ENCODE measurements at places on chromosomes 5 and 9. TPM values are rescaled to one million over a fixed set of nuclear protein-coding genes. Genes with fewer than 3 reads are reported as not detected.

Gene PSMD5
- 22.9 TPM for total RNA-seq

Gene C9orf72
- total RNA-seq, result 48.7 TPM

Gene OLFML2A
- 3.2 TPM for total RNA-seq

Gene PAEP
- not detected for total RNA-seq

Gene NR5A1
- total RNA-seq, result not detected

Gene C9orf50
- not detected for total RNA-seq

Gene CARTPT
- 0.74 TPM for total RNA-seq

Gene AK8
- total RNA-seq, result 0.49 TPM

Gene ADAMTS2
- total RNA-seq, result 1.7 TPM

Gene SPINK7
- not detected for total RNA-seq

Data from temporal lobe (tissue), 4 donors.